ENCODE measurements at places on chromosomes 4 and X. TPM values are rescaled to one million over a fixed set of nuclear protein-coding genes. Genes with fewer than 3 reads are reported as not detected.

DNA sequence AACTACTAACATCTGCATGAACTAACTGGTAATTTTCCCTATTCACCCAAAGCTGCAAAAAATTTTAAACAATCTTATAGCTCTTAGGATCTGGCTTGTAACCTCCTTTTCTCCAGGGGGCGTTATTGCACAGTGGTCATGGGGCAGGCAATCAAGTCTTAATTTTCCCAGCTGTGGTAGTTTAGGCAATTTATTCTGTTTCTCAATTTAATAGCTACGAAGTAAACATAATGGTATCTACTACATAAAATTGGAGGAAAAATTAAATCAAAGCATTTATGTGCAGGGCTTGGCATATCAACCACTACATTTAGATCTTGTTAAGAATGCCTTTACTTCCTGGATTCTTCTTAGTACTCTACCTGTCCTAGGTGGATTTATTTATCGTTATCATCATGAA is 137.4 kb upstream of the GUCY1A1 start:
- no peak overlapping the region for H3K4me3 ChIP-seq
- H3K36me3 ChIP-seq: no peaks in the 10 kb centered on the region
- H3K4me1 ChIP-seq: no peaks in the 10 kb centered on the region
- no peak for DNase-seq
- H3K27ac ChIP-seq: no peak overlapping the region
- H3K27me3 ChIP-seq: no peaks in the 10 kb centered on the region

Gene TDO2
- not detected for total RNA-seq

- H3K36me3 ChIP-seq: no peaks in the 10 kb centered on the region
- no peak for DNase-seq
- H3K4me3 ChIP-seq: no peak overlapping the region
- H3K4me1 ChIP-seq: peaks cover 5% of the 10 kb centered on the region
- no peak overlapping the region for H3K27ac ChIP-seq
- no peaks in the 10 kb centered on the region for H3K27me3 ChIP-seq
Observed at GRCh38 chr4:152991398-152991797, 55.3 kb downstream of the FHDC1 start.

DNA sequence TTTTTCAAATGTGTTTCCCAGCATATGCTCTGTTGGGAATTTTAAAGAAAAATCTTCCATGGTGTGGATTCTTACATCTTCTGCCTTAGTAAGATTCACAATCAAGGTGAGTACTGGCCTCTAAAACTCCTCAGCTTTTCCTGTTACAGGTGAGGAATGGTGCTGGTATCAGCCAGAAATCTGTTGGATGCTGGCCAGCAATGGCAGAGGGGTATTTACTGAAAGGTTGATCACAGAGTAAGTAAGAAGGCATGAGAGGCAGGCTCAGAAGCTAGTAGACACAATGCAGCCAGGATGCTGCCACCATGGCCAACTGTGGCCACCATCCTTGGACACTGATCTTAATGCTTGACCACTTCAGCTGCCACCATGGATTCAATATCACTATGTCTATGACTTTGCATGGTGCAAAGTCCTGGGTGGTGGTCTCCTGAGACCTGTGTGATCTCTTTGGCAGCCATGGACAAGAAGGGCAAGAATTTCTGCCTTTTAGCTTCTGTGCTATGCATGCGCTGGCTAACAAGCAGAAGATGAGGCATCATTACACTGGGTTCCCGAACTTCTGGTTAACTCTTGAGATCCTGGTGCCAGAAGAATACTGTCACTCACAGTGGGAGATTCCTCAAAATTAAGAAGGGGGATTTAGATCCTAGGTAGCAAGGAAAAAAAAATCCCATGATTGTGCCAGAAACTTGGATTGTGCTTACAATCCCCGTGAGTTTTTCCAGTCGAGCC is 60.2 kb downstream of the CHRNA9 start:
- no peak overlapping the region for H3K4me3 ChIP-seq
- H3K27ac ChIP-seq: no peak overlapping the region
- H3K27me3 ChIP-seq: peaks cover 27% of the 10 kb centered on the region
- no peaks in the 10 kb centered on the region for H3K36me3 ChIP-seq
- H3K4me1 ChIP-seq: peaks cover 9% of the 10 kb centered on the region
- DNase-seq: no peak

DNA sequence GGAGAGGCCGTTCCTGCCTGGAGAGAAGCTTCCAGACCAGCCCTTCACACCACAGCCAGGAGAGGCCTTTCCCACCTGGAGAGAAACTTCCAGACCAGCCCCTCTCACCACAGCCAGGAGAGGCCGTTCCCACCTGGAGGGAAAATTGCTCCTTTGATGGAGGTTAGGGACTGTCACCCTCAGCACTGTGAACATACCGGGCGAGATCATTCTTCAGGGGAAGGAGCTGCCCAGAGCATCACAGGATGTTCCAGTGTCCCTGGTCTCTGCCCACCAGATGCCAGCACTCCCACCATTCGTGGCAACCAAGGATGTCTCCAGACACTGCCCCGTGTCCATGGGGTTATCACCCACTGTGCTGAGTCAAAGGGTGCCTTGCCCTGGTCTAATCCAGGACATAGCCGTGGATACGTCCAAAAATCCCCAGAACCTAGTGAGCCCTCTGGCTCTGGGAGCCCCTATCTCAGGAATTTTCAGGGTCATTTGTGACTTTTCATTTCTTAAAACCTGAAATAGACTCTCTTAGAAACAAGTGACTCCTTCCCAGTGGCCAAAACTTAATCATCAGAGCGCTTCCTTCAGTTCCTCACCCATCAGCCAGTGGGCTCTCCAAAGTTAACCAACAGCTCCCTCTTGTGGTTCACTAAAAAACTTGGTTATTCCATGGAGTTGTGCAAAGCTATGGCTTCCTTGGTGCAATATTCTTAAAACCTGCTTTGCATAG is 80.2 kb downstream of the CRMP1 start:
- peaks cover 26% of the 10 kb centered on the region for H3K36me3 ChIP-seq
- H3K4me3 ChIP-seq: no peak overlapping the region
- DNase-seq: no peak
- no peaks in the 10 kb centered on the region for H3K27me3 ChIP-seq

DNA sequence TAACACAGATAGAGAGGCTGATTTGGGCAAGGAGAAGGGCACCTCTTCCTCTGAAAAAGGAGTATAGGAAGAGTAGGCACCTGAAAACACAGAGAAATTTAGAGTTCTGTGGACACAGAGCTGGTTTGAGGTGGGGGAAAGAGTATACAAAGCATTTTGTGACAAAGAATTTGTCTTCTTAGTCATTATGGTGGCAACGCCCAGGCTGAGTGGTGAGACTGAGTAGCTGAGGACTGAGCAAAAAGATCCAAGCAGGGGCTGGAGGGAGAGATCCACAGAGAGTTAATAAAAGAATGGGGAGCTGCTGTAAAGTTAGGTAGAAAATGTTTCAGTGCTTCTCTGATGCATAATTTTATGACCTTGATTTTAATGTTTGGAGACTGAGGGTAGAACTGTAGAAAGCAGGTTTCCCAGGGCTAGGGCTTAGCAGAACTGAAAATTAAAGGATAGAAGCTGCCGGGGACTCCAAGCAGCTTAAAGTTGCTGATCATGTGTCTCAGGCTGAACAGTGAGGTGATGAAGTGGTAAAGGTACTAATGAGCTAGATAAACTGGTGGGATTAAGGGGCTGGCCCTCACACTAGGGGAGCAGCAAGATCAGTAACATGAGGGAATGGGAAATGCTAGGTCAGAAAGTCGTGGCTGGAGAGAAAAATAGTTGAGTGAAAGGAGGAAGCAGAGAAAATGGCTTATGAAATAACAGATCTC is 118.9 kb downstream of the CEP44 start:
- no peak overlapping the region for H3K27ac ChIP-seq
- peaks cover 40% of the 10 kb centered on the region for H3K27me3 ChIP-seq
- H3K36me3 ChIP-seq: no peaks in the 10 kb centered on the region

DNA sequence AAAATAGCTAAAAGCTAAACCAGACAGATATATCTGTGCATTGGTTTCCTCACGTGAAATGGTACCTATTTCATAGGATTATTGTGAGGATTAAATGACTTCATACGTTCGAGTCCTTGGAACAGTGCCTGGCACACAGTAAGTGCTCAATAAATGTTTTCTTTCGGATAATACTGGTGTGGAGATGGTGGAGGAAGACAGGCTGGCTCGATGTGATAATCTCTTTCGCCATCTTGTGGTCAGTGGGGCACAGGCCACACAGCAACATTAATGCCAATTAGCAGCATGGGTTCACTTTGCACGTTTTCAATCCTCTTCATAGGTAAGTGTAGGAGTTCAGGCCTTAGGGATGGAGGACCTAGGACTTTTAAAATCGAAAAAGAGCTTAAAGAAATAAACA is 9.3 kb downstream of the PAGE4 start:
- H3K36me3 ChIP-seq: no peaks in the 10 kb centered on the region
- no peak overlapping the region for H3K27ac ChIP-seq
- peaks cover 12% of the 10 kb centered on the region for H3K27me3 ChIP-seq
- no peak for DNase-seq
- H3K4me1 ChIP-seq: no peaks in the 10 kb centered on the region
- H3K4me3 ChIP-seq: no peak overlapping the region

- H3K36me3 ChIP-seq: no peaks in the 10 kb centered on the region
- no peak for DNase-seq
- no peak overlapping the region for H3K27ac ChIP-seq
- H3K27me3 ChIP-seq: no peaks in the 10 kb centered on the region
- peaks cover 31% of the 10 kb centered on the region for H3K4me1 ChIP-seq
Observed at GRCh38 chrX:77442728-77443127, 4.5 kb upstream of the FGF16 start.

DNA sequence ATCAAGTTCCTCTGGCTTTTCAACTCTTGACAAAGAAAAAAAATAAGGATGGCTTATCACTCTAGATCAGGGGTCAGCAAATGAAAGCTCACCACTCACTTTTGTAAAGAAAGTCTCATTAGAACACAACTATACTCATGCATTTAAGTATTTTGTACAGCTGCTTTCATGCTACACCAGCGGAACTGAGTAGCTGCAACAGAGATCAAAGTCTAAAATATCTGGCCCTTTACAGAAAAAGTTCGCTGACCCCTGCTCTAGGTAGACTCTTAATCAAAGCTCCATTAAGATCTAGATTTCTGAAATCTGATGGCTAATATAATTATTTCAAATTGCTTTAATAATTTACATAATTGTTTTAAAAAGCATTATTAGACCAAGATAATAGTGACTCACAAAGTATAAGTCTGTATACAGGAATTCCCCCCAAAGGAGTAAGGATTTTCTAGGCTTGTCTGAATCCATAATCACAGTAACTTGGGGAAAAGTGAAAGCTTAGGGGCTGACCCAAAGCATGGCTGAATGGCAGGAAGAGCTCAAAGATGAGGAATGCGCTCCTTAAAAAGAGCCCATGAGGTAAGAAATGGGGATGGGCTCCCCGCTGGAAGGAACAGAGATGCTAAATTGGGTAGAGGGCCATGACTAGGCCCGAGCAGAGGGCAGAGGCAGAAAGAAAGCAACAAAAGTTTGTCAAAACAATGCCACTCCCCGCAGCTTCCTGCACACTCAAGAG is 140.3 kb downstream of the SH3KBP1 start:
- no peak overlapping the region for H3K4me3 ChIP-seq
- no peak for DNase-seq
- peaks cover 4% of the 10 kb centered on the region for H3K4me1 ChIP-seq
